PC-3 (cell line): ENCODE measurements at places on chromosomes 16 and 17. TPM values are rescaled to one million over a fixed set of nuclear protein-coding genes. Genes with fewer than 3 reads are reported as not detected.

GRCh38 chr16:26826500-26826899 is 240.2 kb upstream of the C16orf82 start:
- H3K27me3 ChIP-seq, result peaks cover 24% of the 10 kb centered on the region
- no peak overlapping the region for H3K4me3 ChIP-seq
- DNase-seq, result no peak
- no peak overlapping the region for H3K27ac ChIP-seq
- no peaks in the 10 kb centered on the region for H3K36me3 ChIP-seq
- no peaks in the 10 kb centered on the region for H3K4me1 ChIP-seq

- DNase-seq, result peak; percentile 53
- no peaks in the 10 kb centered on the region for H3K36me3 ChIP-seq
Measured at GRCh38 chr17:35373534-35373983, at the start of gene SLFN11. SLFN11 (minus strand) TSS chr17:35373621; CDS start chr17:35363807, 9,814 bp downstream.

GRCh38 chr16:84553873-84554399 is 49.5 kb upstream of the MEAK7 start:
- DNase-seq, result no peak
- 0 out of 2 replicates have a peak, but pooled peaks cover 6% of the 10 kb centered on the region for H3K4me1 ChIP-seq
- no peaks in the 10 kb centered on the region for H3K27me3 ChIP-seq
- no peak overlapping the region for H3K27ac ChIP-seq
- H3K4me3 ChIP-seq, result no peak overlapping the region

- H3K36me3 ChIP-seq, result no peaks in the 10 kb centered on the region
- no peak overlapping the region for H3K4me3 ChIP-seq
- DNase-seq, result no peak
- H3K4me1 ChIP-seq, result no peaks in the 10 kb centered on the region
- no peak overlapping the region for H3K27ac ChIP-seq
Measured at GRCh38 chr17:15048933-15049794, 216.0 kb downstream of the PMP22 start.

- H3K36me3 ChIP-seq, result peaks cover 30% of the 10 kb centered on the region
- H3K27me3 ChIP-seq, result no peaks in the 10 kb centered on the region
- no peak overlapping the region for H3K4me3 ChIP-seq
- no peak for DNase-seq
- no peak overlapping the region for H3K27ac ChIP-seq
Measured at GRCh38 chr17:67133161-67133560, 88.8 kb downstream of the CACNG1 start.

GRCh38 chr17:29039764-29040598 is 3.0 kb upstream of the PIPOX start:
- no peaks in the 10 kb centered on the region for H3K36me3 ChIP-seq
- H3K27me3 ChIP-seq, result peaks cover 43% of the 10 kb centered on the region
- H3K27ac ChIP-seq, result no peak overlapping the region
- H3K4me1 ChIP-seq, result no peaks in the 10 kb centered on the region

DNA sequence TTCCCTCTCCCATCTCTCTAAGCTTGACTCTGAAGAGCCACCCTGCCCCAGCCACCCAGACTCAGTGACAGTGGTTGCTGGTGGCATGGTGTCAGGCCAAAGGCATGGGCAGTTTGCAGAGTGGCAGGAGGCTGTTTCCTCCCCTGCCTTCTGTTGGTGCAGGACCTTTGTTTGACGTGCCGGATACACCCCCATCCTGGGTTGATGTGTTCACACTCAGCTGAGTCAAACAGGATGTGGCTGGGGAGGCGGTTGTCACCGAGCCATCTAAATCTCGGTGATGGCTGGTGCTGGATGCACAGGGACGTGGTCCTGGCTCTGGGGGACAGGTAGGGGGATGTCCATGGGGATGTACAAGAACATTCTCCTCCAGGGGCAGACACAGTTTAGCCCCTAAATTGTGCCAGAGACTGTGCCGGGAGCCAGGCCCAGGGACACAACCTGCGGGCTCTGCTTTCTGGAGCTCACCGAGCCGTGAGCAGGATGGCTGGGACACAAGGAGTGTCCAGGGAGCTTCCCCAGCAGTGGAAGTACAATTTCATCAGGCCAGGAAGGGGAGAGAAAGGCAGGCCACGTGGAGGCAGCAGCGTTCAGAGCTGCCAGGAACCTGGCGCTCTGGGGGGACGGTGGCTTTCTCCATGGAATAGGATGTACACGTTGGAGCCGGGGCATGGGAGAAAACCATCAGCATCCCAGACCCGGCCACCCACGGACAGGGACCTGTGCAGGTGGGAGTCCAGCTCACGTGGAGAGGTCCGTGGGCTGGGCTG is 264.2 kb downstream of the SEC14L1 start:
- peak; percentile 93 for DNase-seq
- no peaks in the 10 kb centered on the region for H3K27me3 ChIP-seq
- H3K4me3 ChIP-seq, result no peak overlapping the region
- H3K4me1 ChIP-seq, result peaks cover 27% of the 10 kb centered on the region
- H3K27ac ChIP-seq, result peak overlapping the region; percentile 78
- peaks cover 19% of the 10 kb centered on the region for H3K36me3 ChIP-seq

- no peak overlapping the region for H3K27ac ChIP-seq
- no peaks in the 10 kb centered on the region for H3K36me3 ChIP-seq
- no peak overlapping the region for H3K4me3 ChIP-seq
- no peak for DNase-seq
- no peaks in the 10 kb centered on the region for H3K4me1 ChIP-seq
- peaks cover 31% of the 10 kb centered on the region for H3K27me3 ChIP-seq
Measured at GRCh38 chr17:73401911-73402310, 90.1 kb upstream of the CDC42EP4 start.

- peaks cover 12% of the 10 kb centered on the region; the same call in 1 of the 2 replicates for H3K36me3 ChIP-seq
- H3K27me3 ChIP-seq, result no peaks in the 10 kb centered on the region
- peak; percentile 71 for DNase-seq
- no peaks in the 10 kb centered on the region for H3K4me1 ChIP-seq
- H3K27ac ChIP-seq, result no peak overlapping the region
Measured at GRCh38 chr16:23434380-23434779, 18.6 kb downstream of the COG7 start.

- peaks cover 20% of the 10 kb centered on the region for H3K4me1 ChIP-seq
- H3K36me3 ChIP-seq, result no peaks in the 10 kb centered on the region
- peak; percentile 95 for DNase-seq
- 0 out of 2 replicates have a peak overlapping the region, but pooled peaks have one; percentile 8 for H3K27ac ChIP-seq
- H3K27me3 ChIP-seq, result no peaks in the 10 kb centered on the region
Measured at GRCh38 chr17:58317421-58318064, 11.1 kb downstream of the TSPOAP1 start.

DNA sequence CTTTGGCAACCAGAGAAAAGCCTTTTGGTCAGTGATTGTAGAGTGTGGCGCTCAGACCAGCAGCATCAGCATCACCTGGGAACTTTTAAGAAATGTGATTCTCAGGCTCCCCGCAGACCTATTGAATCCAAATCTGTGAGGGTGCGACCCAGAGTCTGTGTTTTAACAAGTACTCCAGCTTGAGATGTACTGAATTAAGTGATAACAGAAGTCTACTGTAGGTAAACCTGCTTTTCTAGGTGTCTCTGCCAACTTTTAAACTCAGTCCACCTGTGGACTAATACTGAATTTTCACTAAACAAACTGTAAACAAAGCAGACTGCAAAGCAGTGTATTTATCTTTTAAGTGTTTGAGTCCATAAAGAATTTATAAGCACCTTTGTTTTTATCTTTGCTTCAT is 43.6 kb downstream of the NUP93 start:
- H3K4me1 ChIP-seq, result no peaks in the 10 kb centered on the region
- no peaks in the 10 kb centered on the region for H3K27me3 ChIP-seq
- H3K27ac ChIP-seq, result no peak overlapping the region

DNA sequence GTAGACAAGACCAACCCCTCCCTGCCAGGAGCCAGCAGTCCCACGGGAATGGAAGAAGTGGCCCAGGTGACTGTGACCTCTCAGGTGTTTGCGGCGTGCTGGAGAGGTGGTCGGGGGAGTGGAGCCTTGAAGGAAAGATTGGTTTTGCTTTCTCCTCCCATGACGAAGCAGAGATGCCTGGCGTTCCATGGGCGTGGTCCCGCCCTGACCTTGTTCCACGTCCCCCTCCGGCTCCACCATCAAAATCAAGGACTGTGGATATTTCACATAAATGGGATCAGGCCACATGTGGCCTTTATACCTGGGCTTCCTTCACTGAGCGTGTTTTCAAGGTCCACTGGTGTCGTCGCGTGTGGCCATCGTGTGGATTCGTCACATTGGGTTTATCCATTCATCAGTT is 270.6 kb upstream of the TNRC6C start:
- H3K4me3 ChIP-seq, result no peak overlapping the region
- peaks cover 80% of the 10 kb centered on the region for H3K27me3 ChIP-seq
- H3K36me3 ChIP-seq, result no peaks in the 10 kb centered on the region
- H3K27ac ChIP-seq, result no peak overlapping the region

DNA sequence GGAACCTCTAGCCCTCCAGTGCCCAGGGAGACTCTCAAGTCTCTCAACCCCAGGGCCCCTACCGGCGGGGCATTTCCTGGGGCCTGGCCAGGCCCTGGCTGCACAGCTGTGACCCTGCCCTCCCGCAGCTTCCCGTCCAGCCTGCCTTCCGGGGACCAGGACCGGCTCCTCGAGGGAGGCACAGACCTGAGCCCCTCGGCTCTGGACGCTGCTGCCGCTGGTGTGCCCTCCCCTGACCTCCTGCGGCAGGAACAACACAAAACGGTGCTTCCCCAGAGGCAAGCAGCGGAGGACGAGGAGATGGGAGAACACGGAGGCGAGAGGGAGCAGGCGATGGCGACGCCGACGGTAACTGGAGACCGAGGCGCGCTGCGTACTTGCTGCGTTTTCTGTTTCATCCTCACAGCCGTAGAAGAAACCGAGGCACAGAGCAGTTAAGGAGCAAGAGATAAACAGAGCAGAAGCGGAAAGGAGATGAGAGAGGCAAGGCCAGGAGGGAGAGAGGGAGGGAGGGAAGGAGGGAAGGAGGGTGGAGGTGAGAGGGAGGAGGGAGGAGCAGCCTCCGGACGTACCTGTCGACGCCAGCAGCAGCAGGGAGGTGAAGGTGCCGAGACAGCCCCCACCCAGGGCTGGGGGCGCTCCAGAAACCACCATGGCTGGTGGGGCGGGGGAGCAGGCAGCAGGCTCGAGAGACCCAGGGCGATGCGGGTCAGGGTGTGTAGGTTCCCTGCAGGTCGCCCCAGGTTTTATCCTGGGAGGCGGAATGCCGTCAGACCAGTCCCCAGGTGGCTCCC is at the start of gene PRSS22:
Gene PRSS22, minus strand, starts transcription at position 720 of the 794 bp plus-strand sequence. Its CDS starts 66 bp downstream, at position 654.
- H3K27ac ChIP-seq, result peak within 1 kb of the TSS; percentile 96
- 0 out of 2 replicates have a peak, but pooled peaks cover 3% of the 10 kb centered on the region for H3K36me3 ChIP-seq
- peak within 1 kb of the TSS; percentile 73 for H3K4me3 ChIP-seq
- no peaks in the 10 kb centered on the region for H3K27me3 ChIP-seq
- peaks cover 29% of the 10 kb centered on the region for H3K4me1 ChIP-seq

- H3K36me3 ChIP-seq, result no peaks in the 10 kb centered on the region
- H3K27me3 ChIP-seq, result no peaks in the 10 kb centered on the region
- H3K27ac ChIP-seq, result no peak overlapping the region
- H3K4me1 ChIP-seq, result peaks cover 49% of the 10 kb centered on the region
Measured at GRCh38 chr17:4853208-4853671, 20.1 kb downstream of the MINK1 start.

Gene MILR1
- 10.1 and 13.3 TPM in 2 replicates for total RNA-seq

Gene CRISPLD2
- 2.8 and 3.2 TPM in 2 replicates for total RNA-seq

Gene GDE1
- 45.6 and 50.7 TPM in 2 replicates for total RNA-seq

Gene OR4D1
- total RNA-seq, result not detected in 2 replicates

Gene KRTAP4-4
- not detected in 2 replicates for total RNA-seq

Gene TNS4
- total RNA-seq, result 127 and 128 TPM in 2 replicates

Gene RAB40C
- total RNA-seq, result 19.5 and 27.0 TPM in 2 replicates

Gene ZNF750
- not detected in 2 replicates for total RNA-seq

Gene PMFBP1
- 1.2 and 2.0 TPM in 2 replicates for total RNA-seq

Gene MYH1
- not detected in 2 replicates for total RNA-seq

Gene SCGB1C2
- not detected in 2 replicates for total RNA-seq
